ENCODE measurements at places on chromosomes 11 and 22.

DNA sequence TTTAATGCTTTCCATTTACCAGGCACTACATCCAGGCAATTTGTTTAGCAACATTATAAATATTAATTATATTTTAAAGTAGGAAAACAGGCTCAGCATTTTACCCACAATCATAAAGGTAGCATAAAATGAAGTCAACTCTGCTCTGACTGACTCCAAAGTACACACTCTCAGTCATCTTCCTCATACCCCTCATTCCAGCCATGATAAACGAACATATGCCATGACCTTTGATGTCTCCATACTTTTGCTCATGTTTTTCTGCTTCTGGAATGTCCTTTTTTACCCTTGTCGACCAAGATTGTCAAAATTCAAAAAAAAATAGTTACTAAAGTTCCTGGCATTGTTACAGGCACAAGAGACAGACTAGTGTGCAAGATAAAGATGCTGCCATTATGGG lies 77.7 kb upstream of the SOX6 start:
- no peak for DNase-seq

- no peak for DNase-seq
These were observed 78.3 kb downstream of the ZNF280B start for GRCh38 chr22:22430111-22430820.

DNA sequence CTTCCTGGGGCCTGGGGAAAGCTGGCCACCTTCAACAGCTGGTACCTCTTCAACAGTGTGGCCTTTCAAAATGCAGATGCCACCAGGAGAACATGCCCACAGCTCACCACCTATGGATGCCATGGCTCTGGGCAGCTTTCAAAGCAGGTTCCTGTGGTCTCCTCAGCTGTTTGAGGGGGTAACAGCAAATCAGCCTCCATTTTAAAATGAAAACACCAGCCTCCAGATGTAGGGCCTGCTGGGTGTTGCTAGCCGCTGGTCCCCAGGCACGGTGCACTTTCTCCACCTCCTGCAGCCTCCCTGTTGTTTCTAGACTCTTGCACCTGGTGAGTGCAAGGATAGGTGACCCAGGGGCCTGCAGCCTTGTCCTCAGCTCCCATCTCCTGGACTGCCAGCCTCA lies 10.0 kb downstream of the CDPF1 start:
- no peak for DNase-seq

- peak; percentile 72 for DNase-seq
These were observed 237.4 kb downstream of the TTC28 start for GRCh38 chr22:28442264-28442710.

DNA sequence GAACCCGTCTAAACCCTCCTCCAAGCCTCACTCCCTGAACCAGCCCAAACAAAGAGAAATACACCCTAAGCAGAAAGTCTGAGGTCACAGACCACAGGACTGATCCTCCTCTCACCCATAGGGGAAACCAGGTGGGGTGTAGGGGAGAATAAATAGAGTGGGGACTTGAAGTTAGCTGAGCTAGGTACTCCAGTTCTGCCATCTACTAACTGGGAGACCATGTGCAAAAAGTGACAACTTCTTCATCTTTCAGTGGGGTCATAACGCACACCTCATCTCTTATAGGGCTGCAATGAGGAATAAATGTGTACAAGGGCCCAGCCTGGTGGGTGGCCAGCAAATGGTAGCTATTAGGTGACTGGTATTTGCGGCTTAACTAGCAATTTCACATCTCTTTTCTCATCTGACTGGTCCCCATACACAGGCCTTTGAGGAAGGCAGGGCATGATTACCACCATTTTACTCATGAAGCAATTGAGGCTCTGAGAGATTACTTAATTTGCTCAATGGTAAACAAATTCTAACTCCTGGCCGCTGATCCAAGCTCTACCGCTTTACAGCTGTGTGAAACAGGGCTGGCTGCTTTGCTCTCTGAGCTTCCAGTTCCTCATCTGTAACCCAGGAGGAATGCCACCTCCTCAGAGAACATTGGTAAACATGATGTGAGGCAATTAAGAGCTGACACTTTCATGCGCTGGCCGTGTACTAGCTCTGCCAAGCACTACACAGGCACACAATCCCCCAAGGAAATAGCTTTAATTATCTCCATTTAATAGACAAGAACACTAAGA lies 16.6 kb downstream of the TBC1D10A start:
- no peak for DNase-seq

GRCh38 chr11:63908631-63909401 lies 8.1 kb downstream of the RCOR2 start:
- no peak for DNase-seq

- no peak for DNase-seq
These were observed 41.8 kb downstream of the TXN2 start for GRCh38 chr22:36439481-36440271.

DNA sequence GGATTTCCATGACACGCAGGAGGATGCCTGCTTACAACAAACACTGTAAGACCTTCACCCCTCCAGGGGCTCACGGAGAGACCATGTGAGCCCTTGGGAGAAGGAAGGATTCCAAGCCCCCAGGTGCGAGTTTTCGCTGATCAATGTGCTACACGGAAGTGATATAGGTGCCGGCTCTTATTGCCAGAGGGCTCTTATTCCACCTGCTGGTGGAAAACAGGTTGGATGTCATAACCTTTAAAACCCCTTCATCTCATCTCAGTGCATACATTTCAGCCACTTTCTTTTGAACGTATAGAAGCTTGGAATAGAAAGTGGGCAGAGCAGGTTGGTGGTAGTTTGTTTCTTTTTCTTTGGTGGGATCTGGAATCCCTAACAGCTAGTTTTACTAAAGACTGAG lies 25.8 kb downstream of the LAYN start:
- no peak for DNase-seq

DNA sequence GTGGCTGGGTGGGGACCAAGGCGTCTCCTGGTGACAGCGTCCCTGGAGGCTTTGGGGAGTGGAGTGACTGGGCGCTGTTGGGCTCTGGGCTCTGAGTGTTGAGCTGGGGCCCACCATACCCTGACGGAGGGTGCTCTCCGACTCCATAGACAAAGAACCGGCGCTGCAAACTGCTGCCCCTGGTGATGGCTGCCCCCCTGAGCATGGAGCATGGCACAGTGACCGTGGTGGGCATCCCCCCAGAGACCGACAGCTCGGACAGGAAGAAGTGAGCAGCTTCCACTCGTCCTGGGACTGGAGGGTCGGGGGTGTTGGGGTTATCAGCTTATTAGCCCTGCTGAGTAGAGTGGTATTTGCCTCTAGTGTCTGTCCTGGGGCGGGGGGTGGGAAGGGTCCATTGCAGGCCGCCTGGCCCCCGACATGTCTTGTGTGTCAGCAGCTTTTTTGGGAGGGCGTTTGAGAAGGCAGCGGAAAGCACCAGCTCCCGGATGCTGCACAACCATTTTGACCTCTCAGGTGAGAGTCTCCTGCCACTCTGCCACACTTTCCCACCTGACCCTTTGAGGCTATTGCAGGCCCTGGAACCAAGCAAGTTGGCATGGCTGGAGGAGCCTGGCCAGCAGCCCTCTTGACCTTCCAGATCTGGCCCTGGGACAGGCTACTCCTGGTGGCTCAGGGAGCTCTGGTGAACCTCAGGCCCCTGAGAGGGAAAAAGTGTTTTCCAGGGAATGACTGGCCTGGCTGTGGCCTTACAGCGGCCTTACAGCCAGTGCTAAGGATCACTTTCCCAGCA lies 7.6 kb downstream of the CLDN5 start:
- DNase-seq = no peak

DNA sequence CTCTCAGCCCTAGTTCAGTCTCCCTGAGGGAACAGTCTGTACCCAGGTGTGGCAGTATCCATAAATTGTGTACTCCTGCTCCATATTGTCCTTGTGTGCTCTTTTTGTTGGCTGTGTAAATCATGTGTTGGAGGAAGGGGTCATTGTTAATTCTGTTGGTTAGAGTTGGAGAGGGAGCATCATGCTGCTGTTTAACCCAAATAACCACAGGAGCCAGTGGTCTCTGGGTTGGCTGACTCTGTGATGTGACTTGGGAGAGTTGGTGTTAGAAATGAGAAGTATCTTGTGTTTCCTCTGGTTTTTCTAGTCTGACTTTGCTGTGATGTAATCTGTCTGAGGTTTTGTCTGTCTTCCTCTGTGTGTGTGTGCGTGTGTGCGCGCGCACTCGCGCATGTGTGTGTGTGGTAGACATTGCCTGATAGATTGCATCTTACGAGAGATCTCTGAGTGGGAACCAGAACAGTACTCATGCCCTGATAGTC lies 30.5 kb downstream of the CTNND1 start:
- DNase-seq = peak; percentile 64

GRCh38 chr11:83502041-83502440 lies 215.9 kb upstream of the CCDC90B start:
- DNase-seq = no peak

DNA sequence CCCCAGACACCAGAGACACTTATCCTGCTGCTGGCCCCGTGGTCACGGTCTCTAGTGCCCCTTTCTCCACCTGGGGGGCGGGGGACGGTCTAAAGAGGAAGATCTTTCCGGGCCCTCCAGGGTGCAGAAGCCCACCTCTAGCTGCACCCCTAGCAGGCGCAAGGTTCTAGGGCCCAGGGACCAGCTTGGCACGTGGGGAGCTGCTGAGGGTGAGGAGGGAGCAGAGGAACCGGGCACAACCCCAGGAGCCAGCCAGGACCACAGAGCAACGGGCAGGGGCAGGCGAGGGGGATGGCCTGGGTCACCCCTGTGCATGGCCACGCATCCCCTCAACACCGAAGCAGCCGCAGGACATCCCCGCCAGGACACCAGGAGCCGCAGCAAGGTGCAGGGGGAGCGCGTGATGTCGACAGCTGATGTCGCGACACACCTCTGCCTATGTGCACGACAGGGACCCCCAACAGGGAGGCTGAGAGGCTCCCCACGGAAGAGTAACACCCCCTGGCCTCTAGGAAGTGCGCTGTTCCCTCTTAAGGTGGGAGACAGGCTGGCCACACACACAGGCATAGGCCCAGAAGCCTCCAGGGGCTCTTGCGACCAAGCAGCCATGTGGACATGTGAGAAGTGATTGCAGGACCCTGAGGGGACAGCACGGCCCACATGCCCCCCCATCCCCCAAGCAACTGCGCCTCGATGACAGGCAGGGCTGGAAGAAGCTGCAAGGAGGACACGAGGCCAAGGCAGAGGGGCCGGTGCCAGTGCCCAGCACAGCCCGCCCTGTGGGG lies 5.1 kb downstream of the LRFN4 start:
- DNase-seq = no peak

- DNase-seq = no peak
These were observed 1.4 kb upstream of the AMOTL1 start for GRCh38 chr11:94766713-94767206.

- DNase-seq = peak; percentile 55
These were observed 62.1 kb downstream of the THAP12 start for GRCh38 chr11:76318744-76319384.

- DNase-seq = no peak
These were observed 104.0 kb downstream of the FAR1 start for GRCh38 chr11:13772223-13773046.

DNA sequence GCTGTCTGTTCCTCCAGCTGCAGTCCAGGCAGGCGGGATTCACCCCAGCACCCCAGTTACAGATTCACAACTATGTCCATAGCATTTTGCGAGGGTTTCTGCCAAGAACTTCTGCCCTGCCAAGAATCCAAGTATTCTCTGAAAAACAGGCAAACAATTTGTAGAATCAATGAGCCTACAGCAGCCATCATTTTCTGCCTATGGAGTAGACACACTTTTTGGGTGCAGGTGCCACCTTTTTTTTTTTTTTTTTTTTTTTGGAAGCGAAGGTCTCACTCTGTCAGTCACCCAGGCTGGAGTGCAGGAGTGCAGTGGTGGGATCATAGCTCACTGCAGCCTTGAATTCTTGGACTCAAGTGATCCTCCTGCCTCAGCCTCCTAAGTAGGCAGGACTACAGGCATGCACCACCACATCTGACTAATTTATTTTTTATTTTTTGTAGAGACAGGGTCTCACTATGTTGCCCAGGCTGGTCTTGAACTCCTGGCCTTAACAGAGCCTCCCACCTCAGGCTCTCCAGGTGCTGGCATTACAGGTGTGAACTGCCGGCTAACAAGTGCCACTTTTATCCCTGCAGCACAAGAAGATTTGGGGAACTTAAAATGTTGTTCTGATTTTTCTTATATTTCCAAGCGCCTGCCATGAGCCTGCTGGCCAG lies 195.1 kb downstream of the SNX19 start:
- no peak for DNase-seq

DNA sequence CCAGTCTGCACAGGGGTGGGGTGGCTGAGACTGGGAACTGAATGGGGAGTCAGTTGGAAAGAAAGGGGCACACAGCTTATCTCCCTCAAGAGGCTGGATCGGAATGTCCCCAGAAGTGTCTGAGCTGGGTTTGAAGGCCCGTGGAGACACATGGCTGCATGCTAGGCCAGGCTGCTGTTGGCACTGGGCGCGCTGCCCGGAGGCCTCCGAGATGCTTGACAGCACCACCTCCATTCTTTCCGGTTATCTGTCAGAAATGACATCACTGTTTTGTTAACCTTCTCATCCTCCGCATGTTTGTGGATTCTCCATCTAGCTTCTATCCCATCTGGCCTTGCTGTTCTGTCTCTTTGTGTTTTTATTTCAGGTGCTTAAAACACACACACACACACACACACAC lies 85.5 kb downstream of the APIP start:
- DNase-seq = no peak

GRCh38 chr11:357582-357981 lies 11.7 kb upstream of the B4GALNT4 start:
- no peak for DNase-seq

DNA sequence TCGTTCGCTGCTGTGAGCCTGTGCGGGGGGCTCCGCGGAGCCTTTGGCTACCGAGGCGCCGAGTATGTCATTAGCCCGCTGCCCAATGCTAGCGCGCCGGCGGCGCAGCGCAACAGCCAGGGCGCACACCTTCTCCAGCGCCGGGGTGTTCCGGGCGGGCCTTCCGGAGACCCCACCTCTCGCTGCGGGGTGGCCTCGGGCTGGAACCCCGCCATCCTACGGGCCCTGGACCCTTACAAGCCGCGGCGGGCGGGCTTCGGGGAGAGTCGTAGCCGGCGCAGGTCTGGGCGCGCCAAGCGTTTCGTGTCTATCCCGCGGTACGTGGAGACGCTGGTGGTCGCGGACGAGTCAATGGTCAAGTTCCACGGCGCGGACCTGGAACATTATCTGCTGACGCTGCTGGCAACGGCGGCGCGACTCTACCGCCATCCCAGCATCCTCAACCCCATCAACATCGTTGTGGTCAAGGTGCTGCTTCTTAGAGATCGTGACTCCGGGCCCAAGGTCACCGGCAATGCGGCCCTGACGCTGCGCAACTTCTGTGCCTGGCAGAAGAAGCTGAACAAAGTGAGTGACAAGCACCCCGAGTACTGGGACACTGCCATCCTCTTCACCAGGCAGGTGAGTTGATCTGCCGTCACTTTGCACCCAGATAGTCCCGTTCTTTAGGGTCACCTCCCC lies 1.0 kb downstream of the ADAMTS15 start:
- DNase-seq = no peak

GRCh38 chr11:44607319-44607962 lies 42.0 kb downstream of the CD82 start:
- DNase-seq = no peak

DNA sequence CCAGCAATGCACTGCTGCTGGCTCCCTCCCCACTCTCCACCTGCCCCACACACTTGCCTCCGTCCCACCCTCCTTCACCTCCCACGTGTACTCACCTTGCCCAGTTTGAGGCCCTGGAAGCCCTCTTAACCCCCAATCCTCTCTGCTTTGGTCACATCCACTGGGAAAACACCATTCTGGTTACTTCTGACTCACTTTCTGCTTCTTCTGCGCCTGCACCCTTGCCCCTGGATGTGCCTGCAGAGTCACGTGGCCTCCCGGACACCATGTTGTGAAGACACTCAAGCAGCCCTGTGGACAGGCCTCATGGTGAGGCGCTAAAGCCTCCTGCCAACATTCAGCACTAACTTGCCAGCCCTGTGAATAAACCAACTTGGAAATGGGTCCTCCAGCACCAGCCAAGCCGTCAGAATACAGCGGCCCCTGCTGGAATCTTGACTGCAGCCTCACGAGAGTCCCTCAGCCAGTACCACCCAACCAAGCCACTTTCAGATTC lies 2.6 kb upstream of the NAALADL1 start:
- peak; percentile 17 for DNase-seq

All from activated naive CD4-positive, alpha-beta T cell (primary cell).